ENCODE measurements at places on chromosomes 5 and 9.

- no peak for DNase-seq
Measured at GRCh38 chr5:56761151-56761885, 54.0 kb upstream of the MAP3K1 start.

DNA sequence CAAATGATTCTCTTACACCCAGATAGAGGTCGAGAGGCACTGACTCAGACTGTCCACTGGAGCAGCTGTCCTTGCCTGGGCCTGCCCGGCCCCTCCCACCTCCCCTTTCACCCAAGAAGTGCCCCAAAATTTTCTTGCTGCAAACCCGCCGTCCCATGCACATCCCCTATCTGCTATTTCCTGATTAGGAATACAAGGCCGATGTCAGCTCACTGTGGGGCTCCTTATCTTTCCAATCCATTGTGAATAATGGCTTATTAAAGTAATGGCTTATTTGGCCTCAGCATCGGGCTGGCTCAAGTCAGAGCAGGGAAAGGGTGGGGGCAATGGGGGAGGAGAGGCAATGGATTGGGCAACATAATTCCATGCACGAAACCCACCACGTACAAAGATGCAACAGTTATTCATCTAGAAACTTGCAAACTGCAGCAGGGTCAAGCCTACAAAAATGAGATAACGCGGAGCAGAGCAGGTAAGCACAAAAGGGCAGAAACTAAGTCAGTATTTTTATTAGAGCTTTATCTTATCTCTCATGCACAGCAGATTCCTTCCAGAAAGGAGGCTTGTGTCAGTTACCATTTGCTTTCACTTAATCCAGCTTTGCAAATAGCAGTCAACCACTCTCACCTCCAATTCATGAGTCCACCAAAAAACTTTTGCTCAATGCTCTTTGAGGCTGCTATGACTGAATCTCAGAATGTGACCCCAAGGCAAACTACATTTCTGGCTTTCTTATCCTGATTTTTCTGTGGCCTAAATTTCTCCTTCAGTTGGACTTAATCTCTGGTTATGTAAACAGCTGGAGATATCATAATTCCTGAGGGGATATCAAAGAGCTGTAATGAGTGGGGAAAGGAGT lies 138.2 kb upstream of the OSMR start:
- DNase-seq = no peak

DNA sequence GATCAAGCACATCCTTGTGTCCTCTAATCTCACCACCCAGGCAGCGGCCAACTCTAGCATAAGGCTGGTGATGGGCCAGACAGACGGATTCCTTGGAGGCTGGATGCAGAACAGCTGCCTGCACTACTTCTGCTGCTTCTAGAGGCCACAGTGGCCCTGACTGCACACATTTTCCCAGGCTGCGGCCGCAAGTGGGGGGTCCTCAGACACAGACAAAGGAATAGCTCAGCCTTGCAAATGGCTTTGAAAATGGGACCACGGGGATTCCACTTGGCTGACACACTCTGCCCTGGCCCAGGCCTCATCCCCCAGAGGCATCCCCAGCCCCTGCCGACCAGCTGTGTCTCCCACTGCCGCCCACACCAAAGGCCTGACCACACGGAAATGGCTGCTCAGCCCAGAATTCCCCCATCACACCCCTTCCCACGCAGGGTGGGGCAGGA lies 540.8 kb downstream of the BNC2 start:
- no peak for DNase-seq

- no peak for DNase-seq
Measured at GRCh38 chr5:3049261-3049660, 297.8 kb upstream of the IRX2 start.

DNA sequence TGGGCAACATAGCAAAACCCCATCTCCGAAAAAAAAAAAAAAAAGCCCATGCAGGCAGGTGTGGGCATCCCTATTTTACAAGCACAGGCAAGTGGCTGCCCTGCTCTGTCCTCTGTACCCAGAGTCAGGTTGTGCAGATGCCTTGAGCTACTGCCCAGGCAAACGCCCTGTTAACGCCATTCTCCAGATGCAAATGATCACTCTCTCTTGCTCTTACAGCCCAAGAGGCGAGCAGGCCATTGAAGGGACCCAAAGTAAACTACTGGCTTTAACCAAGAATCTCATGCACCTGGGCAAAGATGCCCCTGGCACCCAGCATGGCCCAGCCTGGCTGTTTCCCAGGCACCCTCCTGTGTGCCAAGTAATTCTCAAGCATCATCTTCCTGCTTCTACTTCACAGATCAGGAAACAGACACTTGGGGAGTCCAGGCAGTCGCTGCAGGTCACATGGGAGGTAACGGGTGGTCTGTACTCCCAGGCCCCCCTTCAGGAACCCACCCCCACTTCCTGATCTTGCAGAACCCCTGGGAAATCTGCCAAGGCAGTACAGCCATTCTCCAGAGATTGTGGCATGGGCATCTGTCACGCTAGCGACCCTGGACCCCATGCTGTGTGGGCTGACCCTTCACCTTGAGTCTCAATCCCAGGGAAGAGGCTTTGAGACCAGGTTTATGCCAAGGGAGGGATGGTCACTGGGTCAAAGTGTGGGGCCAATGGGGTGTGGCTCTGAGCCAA lies 14.2 kb downstream of the EEIG1 start:
- DNase-seq = no peak

DNA sequence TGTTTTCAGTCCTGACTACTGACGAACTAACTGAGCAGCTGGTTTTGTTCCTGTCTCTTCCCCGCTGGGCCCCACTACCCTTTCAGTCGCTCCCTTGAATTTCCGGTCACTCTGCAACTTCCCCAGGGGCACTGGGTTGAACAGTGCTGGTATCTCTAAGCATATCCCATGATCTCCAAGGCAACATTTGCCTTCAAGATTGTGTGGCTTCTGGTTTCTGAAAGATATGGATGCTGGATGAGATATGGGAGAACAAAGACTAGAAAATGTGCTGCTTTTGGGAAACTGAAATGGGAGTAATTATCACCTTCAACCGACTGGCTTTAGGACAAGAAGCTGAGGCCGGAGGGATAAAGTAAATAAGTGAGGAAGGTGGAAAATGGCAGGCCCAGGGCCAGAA lies 258.2 kb upstream of the PIK3R1 start:
- DNase-seq = no peak

GRCh38 chr9:117138231-117138630 lies 276.6 kb downstream of the ASTN2 start:
- no peak for DNase-seq

GRCh38 chr5:139140591-139141071 lies 57.5 kb downstream of the SIL1 start:
- DNase-seq = no peak

GRCh38 chr9:33461492-33461891 lies 12.2 kb downstream of the NOL6 start:
- no peak for DNase-seq

GRCh38 chr9:19231126-19231903 lies 822 bp downstream of the DENND4C start:
- no peak for DNase-seq

DNA sequence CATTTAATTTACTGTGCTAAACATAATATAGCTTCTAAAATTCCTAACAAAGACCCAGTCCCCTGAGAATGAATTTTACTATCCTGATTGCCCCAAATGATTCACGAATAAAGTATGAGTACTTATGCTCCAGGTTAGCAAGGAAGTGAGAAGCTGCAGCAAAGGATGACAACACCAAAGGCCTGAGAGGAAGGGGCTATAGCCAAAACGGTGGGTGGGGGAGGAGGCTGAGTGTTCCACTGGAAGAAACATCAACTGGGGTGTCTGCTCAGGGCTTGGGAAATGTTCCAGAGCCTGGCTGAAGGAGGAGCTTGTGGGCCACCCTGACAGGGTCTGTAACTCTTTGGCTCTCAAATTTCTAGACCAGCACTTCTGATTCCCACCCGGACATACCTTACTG lies 157.3 kb downstream of the ADAMTS12 start:
- no peak for DNase-seq

- no peak for DNase-seq
Measured at GRCh38 chr5:13708432-13708831, 236.1 kb downstream of the DNAH5 start.

GRCh38 chr5:66415208-66415607 lies 181.0 kb upstream of the MAST4 start:
- no peak for DNase-seq

DNA sequence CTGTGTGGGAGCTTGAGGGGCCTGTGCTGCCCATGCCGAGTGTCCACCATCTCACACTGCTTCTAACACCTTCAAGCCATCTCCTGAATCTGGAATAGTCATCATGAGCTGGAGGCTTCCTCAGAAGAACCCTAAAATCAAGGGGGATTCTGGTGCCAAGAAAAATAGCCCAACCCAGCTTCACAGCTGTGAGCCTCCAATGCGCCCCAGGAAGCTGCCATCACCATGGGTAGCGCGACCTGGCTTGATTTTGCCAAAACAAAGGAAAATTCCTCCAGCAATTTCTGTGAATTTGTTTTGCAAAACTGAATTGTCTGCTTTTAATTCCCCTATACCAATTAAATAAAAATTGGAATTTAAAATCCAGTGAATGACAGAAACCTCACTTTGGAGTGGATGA lies 6.2 kb upstream of the TIFAB start:
- DNase-seq = no peak

- DNase-seq = peak; percentile 77
Measured at GRCh38 chr9:85321561-85321960, 420.2 kb downstream of the AGTPBP1 start.

- peak; percentile 25 for DNase-seq
Measured at GRCh38 chr9:1759771-1760300, 255.3 kb upstream of the SMARCA2 start.

DNA sequence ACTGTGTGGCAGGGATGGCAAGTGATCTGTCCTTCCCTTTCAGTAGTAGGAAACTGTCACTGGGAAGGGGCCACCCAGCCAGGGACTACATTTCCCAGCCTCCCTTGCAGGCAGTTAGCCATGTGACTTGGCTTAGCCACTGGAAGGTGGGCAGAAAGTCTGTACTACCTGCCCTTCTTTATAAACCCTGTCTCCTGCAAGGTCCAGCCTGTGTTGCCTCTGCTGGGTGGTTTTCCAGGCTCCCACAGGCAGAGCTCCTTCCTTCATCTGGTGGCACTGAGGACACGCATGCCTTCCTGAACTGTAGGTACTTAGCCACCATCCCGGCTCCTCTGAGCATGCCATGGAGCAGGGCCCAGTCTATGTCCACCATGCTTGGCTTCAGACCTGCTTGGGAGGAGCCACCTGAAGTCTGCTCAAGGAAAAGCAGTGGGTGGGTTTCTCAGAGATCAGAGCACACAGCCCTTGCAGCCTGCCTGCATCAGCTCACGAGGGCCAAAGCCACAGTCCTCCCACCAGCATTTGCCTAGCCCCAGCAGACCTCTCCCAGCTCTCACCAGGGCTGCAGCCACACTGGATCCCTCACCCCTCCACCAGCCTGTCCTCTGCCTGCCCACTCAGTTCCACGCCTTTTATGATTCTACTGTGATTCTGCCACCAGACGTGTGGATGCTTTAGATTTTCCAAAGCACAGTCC lies 16.7 kb upstream of the SLC25A51 start:
- DNase-seq = no peak

- peak; percentile 64 for DNase-seq
Measured at GRCh38 chr5:141747152-141748141, 65.4 kb upstream of the ARAP3 start.

DNA sequence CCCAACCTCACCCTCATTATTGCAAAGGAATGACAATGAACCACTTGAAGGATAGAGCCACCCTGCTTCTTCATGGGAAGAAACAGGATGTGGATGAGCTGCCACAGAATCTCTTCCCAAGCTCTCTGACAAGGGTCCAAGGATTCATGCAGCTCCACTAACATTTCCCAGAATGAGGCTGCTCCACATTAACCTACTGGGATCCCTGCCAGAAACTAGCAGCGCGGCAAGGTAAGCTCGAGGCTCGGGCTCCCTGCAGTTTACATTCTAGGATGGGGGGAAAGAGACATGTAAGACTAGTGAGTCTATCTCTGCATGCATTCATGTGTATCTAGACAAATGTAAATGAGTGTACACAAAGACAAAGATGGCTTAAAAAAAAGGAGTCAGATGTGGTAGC lies 12.1 kb downstream of the DCAF12 start:
- no peak for DNase-seq

DNA sequence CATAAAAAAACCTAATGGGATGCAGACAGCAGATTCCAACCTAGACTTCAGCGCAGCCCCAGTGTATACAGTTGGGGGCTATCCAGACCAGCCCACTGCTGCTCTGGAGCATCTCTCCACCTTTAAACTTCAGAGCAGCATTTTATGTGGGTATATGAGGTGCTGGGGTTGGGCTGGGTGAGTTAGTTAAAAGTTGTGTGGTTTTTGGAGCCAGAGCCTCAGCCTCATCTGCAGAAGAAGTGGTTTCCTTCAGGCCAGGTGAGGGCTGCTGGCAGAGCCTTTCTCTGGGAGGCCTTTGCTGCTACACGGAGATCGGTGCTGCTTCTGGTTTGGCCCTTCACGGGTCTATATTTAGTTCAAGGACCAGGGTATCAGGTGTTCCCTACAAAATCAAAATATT lies 228.3 kb downstream of the PDZD2 start:
- DNase-seq = no peak

GRCh38 chr9:93613791-93614190 lies 37.4 kb downstream of the PHF2 start:
- no peak for DNase-seq

DNA sequence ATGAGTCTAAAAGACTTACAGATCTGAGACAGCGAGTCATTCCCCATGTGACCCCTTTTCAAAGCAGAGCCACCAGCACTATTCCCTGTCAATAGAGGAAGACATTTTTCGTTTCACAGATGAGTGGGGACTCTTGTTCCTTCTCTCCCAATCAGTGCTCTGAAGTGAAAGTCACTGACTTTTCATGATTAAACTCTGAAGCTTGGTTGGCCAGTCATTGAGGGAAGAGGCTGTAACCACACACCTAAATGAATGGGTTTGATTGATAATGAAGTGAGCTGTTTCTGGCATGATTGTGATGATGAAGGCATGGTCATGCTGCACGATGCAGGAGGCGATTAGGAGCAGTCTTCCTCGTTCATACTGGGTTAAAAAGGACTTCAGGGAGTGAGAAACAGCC lies 171.9 kb downstream of the ZNF462 start:
- DNase-seq = no peak

GRCh38 chr5:96427824-96428223 lies 5.2 kb downstream of the PCSK1 start:
- DNase-seq = no peak

GRCh38 chr5:343461-344401 lies 22.2 kb downstream of the AHRR start:
- no peak for DNase-seq

GRCh38 chr9:16044579-16044881 lies 491.7 kb downstream of the CCDC171 start:
- DNase-seq = no peak

DNA sequence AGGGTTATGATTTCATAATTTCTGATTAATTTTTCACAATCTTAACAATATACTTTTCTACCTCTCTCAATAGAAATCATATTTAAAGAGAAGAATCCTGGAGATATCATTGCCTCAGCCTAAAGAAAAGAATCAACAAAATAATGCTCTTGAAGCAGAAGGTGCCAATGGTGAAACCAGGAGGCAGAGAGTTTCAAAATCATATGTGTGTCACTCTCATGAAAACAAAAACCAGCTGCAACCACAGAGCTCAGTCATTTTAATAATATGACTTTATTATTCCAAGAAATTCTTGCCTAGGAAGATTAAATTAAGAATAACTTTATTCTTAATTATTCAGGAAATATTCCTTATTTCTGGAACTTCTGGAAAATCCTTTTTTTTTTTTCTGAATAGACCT lies 266.8 kb upstream of the ACTBL2 start:
- no peak for DNase-seq
